ENCODE measurements at places on chromosomes 5 and 9.

- DNase-seq = no peak
Observed at GRCh38 chr5:102611312-102611711, 112.5 kb upstream of the SLCO6A1 start.

- DNase-seq = no peak
Observed at GRCh38 chr9:121503444-121503843, 3.8 kb upstream of the GGTA1 start.

GRCh38 chr5:124764992-124765611 lies 18.7 kb upstream of the ZNF608 start:
- DNase-seq = no peak

- DNase-seq = no peak
Observed at GRCh38 chr5:22258139-22258538, 595.0 kb downstream of the CDH12 start.

DNA sequence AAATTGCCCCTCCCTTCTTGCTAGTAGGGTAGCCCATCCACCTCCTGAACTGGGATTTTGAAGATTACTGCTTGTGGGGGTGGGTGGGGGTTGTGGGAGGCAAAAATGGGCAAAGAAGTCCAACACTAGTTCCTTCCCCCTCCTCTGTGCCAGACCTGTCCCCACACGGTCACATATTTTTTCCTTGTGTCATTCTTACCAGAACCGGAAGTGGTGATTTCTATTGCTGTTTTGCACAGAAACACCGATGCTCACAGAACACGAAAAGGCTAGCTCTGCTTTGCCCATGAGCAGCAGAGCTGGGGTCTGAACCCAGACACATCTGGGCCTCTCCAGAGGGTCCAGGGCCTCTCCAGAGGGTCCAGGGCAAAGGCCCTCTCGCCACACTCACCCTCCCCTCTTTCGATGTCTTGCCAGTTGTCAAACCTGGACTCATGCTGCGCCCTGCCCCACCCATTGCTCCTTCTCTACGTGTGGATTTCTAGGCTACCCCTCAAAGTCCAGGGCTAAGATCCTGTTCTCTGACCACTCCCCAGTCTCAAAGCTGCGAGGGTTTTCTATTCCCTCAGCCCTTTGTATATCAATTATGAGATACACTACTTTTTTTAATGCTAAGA lies 264.4 kb upstream of the MSX2 start:
- no peak for DNase-seq

- no peak for DNase-seq
Observed at GRCh38 chr5:52015760-52016159, 632.5 kb downstream of the ISL1 start.

DNA sequence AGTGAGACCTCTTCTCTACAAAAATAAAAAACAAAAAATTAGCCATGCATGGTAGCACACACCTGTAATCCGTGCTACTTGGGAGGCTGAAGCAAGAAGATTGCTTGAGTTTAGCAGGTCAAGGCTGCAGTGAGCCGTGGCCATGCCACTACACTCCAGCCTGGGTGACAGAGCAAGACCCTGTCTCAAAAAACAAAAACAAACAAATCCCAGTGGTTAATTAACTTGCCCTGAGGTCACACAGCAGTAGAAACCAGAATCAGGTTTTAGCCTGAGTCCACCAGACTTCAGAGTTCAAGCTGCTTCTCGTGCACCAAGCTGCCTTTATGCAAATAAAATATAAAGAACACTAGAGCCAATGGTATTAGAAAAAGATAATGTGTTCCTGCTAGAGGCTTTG lies 169.7 kb downstream of the GOLPH3 start:
- DNase-seq = no peak

DNA sequence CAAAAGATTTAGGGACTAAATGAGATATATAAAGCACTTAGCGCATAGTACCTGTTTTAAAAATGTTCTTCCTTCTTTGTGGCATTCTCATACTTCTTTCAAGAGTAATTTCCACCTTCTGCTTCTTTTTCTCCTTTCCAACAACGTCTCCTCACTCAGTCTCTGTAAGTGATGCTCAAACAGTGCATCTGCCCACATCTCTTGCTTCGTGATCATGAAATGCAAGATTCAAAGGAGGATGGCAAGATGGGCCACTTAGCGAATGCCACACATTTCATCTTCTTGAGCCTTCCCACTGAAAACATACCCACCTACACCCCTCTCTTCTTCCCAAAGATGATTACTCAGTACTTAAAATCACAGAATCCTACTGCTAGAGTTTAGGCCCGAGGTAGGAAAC lies 36.9 kb downstream of the MACIR start:
- DNase-seq = no peak

- no peak for DNase-seq
Observed at GRCh38 chr5:88878976-88879375, 4.0 kb downstream of the MEF2C start.

DNA sequence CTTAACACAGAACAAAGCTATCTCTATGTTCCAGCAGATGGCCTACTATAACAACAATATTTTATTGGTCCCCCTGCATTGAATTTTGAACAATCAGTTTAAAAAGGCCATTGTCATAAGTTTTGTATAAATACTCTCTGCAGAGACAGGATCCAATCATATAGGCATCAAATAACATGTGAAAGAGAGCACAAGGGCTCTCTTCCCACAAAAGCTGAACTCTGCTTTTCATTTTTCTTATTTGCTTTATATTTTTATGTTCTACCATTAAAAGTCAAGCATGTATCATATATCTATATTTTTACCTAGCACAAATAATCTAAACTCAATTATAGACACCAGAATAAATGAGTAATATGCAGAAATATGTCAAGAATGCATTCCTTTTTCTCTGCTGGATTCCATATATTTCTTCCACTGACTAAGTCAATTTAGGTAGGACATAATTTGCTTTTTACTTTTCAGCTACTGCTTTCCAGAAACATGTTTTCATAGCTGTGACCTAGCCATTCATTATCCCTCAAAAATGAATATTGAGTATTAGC lies 143.6 kb downstream of the CDH9 start:
- DNase-seq = no peak

DNA sequence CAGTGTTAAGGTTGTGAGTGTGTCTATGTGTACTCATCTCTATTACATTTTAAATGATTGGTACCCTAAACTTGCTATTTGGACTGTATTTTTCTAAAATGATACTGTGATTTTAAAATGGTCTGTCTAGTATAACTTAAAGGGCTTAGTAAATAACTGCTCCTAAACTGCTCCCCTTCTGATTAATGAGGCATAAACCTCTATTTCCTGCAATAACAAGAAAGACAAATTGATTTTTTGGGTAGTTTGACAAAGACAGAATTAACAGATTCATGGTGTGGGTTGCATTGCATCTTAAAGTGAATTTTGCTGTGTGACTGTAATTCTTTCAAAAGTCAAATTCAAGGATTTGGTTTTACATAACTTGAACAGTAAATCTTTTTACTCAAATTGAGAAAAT lies 8.1 kb upstream of the LRRTM2 start:
- DNase-seq = no peak

DNA sequence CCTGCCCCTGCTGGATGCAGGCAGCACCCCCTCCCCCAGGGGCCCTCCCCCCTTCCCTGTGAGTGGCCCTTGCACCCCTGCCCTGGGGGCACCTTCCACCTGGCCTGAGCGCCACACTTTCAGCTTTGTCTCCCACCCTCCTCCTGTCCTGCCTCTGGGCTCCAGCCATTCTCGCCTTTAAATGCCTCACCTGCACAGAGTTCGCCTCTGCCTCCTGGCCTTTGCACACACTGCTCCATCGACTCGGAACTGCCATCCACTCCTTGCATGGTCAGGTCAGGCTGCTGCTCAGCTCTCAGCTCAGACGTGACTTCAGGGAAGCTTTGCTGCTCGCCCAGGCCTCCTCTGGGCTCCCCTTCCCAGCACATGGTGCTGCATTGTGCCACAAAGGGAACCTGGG lies 10.2 kb downstream of the FAM163B start:
- no peak for DNase-seq

DNA sequence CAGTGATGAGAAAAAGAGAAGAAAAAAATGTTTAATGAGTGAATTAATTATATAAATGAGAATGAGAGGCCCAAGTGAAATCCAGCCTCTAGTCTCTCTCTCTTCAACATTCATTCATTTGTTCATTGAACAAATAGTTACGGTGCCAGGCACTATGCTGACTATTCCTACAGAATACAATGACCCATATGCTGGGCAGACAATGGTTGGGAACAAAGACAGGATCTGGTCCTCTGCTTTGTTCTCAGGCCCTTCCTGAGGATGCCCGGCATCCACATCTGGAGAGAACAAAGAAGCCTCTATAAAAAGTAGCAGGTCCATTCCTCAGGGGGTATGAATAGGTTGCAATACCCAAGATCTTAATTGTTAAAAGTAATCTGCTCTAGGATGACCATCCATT lies 6.9 kb downstream of the ADAM19 start:
- no peak for DNase-seq

GRCh38 chr5:18985171-18985758 lies 1002.7 kb downstream of the CDH18 start:
- DNase-seq = no peak

DNA sequence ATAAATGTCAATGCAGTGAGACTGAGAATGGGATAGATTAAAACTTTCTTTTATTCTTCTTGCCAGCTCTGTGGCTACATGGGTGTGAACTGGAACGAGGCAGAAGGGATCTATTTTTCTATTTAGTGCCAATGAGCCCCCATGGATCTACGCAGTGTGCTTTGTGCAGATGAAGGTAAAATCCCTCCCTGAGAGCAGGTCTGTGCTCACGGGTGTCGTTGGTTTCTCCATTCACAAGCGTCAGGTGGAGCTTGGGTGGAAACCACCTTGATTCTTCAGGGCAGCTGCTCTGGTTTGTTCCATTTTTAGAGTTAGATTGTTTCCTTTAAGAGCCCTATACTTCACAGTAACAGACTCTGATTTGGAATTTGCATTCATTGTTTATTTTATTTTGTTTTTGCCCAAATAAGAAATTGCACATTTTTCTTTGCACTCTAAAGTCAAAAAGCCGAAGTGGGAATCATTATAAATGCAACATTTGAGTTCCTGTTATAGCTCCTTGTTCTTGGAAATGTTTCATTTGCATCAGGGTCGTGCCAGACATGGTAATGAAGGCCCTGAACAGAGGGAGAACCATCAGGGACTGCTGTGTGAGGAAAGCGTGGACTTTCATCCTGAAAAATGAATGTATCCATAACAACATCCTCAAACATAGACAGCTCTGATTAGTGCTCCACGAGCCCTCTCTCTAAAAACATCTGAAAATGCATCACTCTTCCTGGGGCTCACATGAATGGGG lies 31.1 kb upstream of the BICD2 start:
- no peak for DNase-seq

DNA sequence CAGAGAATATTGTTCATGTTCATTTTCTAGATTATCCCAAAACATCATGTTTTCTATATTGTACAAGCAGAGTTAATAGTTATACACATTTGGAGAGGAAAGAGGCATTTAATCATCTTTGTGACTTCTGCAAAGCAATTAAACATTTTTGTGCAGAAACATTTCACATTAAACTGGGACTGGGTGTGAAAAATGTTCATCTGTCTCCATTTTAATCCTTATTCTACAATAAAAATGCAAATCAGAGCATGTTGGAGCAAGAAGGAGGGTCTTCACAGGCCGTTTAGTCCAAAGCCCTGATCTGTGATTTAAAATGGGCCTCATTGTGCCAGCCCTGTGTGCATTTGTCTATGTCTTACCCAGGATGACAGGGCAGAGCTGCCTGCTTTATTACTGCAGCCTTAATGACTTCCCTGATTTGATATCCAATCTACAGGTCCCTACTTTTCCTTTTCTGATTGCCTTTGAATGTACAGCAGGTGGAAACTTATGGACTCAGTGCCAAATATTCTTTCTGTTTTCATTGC lies 183.5 kb downstream of the CAVIN4 start:
- no peak for DNase-seq

DNA sequence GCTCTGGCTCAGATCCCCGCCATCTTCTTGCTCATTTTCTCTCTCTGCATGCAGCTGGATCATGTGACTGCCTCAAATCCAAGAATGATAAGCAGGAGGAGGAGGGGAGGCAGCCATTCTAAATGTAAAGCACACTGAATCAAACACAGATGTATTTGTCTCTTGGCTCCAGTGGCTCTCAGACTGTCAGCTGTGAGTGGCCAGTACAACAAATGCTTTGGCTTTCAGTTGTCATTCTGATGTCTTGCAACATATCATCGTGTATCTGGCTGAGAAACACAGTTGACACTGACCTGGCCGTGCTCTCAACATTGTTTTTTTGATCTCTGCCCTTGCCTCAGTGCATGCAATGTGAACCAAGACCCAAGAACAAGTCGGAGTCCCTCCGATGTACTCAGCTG lies 233.1 kb downstream of the ADAMTSL1 start:
- DNase-seq = no peak

GRCh38 chr5:177357146-177357458 lies 622 bp upstream of the RGS14 start:
- no peak for DNase-seq

DNA sequence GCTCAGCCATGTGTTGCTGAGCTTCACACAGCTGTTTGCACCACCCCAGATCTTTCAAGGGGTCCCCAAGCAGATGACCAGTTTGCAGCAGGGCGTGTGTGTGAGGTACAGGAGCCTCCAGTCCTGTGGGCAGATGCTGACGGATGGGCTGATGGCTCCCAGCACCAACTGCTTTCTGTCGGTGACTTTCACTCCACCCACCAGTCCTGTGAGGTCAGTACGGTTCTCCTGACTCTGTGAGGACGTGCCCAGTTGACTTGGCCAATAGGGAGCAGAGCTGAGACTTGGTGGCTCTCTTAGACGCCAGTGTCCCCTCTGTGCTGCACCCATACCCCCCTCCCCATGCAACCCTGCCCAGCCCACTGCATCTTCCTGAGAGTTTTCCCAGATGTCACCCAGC lies 19.7 kb downstream of the COL5A1 start:
- no peak for DNase-seq

DNA sequence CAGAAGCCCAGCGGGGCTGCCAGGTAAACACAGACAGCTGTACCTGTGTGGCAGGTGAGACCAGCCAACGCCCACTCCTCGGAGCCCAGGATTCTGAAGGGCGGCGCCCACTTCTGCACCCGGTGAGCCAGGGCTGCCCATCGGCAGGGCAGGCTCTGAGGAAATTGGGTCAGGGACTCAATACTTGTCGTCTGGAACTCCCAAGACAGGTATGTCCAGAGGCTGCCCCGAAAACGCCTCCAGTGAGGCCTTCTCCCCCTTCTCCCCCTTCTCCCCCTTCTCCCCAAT lies 19.8 kb downstream of the GLT6D1 start:
- DNase-seq = no peak

GRCh38 chr5:143524338-143524945 lies 121.0 kb upstream of the NR3C1 start:
- no peak for DNase-seq
